ENCODE measurements at places on chromosomes 4 and X. TPM values are rescaled to one million over a fixed set of nuclear protein-coding genes. Genes with fewer than 3 reads are reported as not detected.

Gene TBC1D9
- 34.5 TPM for total RNA-seq

Gene GLRA3
- not detected for total RNA-seq

Gene RRAGB
- total RNA-seq, result 8.9 TPM

Gene TMSB4X
- total RNA-seq, result 7,293 TPM

All from mammary microvascular endothelial cell (primary cell).